Stimulated activated CD4-positive, alpha-beta T cell treated with anti-CD3 and anti-CD28 coated beads, Interleukin-2, amount 100 ng/mL, for 48 hours (primary cell): ENCODE measurements at places on chromosomes 5 and 9.
A peak's percentile ranks its signal among the peaks of the same experiment; 100 is the strongest.

- no peak for DNase-seq
Measured at GRCh38 chr9:34513567-34514214, 9.1 kb downstream of the ENHO start.

- DNase-seq = no peak
Measured at GRCh38 chr5:23405316-23406068, 101.9 kb upstream of the PRDM9 start.

- no peak for DNase-seq
Measured at GRCh38 chr5:758698-759053, 25.9 kb downstream of the ZDHHC11B start.

DNA sequence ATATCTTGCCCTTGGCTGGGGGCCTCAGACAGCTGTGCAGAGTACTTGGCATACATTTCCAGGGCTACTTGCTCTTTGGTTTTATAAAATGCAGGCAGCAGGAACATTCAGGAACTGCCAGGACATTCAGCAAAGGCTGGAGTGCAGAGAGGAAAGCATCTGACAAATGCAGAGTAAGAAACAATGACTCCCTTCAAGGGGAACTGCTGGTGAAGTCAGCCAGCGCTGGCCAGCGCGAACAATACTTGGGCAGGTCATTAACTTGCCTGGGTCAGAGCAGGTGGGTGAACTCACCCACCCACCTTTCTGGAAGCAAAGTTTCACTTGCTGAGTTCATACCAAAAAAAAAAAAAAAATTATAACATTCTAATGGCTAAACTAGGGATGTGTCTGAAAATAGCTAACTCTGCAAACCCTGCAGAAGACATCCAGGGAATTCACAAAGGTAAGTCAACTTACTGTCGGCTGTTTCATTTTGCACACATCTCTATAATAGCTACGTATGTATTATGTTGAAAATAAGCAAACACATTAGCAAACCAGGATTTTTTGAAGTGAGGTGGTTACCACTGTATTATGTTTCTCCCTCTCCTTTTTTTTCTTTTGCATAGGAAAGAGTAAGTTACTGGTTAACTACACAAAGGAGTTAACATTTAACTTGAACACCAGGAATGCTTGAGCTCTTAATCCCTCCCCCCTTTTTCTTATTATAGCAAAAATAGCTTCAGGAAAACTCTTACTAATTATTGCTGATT, 152.2 kb downstream of the GLIS3 start:
- no peak for DNase-seq

DNA sequence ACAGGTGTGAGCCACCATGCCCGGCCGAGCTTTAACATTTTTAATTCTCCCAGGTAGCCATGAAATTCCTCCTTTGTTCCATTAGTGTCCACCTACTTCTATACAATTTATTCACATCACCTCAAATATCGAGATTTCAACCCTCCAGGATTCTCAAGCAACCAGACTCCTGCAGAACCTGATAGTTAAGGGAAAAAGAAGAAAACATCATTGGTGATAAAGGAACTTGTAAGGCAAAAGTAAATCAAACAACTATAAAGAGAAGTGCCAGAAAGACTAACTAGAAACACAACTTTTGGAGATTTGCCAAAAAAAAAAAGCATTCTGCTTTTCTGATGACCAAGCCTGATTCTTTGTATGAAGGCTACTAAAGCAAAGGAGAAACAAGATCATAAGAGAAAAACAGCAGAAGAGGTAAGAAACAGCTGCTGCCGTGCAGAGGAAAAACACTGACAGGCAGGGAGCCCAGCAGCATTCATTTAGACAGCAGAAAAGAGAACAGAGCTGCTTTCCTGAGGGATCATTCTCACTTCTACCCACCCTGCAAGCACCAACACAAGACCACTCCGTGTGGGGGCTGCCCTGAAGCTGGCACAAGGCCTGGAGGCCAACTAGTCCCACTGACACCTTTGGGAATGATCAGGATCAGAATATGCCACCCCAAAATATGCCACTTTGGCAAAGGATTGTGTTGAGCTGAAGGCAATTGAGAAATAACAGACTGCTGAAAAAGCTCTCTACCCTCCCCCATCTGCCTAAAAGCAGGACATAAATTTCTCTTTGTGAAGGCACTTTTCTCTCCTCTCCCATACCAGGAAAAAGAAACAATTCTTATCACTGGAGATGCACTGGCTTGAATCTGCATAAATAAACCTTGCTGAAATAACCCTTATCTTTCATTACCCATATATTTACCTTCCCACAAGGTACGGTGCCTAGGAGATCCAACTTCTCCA, 75.1 kb downstream of the ALDH7A1 start:
- DNase-seq = no peak

GRCh38 chr5:74319076-74319475, 321.5 kb downstream of the ENC1 start:
- DNase-seq = no peak

- no peak for DNase-seq
Measured at GRCh38 chr5:138033386-138033808, 518 bp upstream of the FAM13B start.

DNA sequence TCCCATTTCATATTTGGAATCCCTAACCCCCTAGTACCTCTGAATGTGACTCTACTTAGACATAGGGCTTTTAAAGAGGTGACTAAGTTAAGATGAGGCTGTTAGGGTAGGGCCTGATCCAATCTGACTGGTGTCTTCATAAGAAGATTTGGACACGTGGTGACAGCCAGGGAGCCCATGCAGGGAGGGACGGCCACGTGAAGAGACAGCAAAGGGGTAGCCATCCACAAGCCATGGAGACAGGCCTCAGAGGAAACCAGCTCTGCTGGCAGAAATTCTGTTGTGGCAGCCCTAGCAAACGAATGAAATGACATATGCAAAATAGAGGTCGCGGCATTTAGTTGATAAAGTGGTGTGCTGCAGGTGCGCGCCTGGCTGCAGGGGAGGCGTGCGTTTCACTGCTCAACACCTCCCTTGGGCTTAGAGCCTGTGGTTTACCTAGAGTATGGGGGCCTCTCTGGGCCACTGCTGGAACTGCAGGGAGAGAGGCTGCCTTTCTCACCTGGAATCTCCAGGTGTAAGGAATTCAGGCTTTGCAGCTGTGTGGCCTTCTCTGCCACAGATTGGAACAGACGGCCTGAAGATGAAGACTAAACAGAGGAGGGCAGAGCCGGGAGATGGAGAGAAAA, 7.1 kb upstream of the AFAP1L1 start:
- DNase-seq = peak; percentile 37

DNA sequence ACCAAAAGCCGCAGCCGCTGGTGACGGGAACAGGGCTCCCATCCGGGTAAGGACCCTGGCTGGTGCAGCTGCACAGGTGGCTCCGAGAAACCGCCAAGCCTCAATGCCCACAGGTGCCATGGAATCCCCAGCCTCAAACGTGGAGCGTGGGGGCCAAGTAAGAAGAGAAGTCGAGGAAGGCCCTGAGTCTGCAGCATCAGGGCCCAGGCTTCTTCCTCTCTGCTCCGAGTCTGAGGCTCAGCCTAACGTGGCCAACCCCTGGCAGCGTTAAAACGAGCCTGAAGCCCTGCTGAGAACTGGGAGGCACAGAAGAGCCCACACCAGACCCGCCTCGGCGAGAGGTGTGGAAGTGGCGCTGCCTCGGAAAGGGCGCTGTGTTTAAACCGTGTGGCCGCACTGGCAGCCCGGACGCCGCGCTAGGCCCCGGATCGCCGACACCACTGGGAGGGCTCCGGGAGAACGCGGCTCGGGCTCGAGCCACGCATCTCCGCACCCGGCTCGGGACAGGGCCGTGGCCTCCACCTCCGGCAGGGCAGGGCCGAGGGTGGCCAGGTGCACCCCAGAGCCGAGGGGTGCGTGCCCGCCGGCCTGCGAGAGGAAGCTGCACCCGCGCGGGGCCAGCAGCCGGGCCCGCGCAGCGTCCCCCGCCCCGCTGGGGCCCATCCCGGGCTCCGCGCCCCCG, 730 bp downstream of the ZMYND19 start:
- no peak for DNase-seq

DNA sequence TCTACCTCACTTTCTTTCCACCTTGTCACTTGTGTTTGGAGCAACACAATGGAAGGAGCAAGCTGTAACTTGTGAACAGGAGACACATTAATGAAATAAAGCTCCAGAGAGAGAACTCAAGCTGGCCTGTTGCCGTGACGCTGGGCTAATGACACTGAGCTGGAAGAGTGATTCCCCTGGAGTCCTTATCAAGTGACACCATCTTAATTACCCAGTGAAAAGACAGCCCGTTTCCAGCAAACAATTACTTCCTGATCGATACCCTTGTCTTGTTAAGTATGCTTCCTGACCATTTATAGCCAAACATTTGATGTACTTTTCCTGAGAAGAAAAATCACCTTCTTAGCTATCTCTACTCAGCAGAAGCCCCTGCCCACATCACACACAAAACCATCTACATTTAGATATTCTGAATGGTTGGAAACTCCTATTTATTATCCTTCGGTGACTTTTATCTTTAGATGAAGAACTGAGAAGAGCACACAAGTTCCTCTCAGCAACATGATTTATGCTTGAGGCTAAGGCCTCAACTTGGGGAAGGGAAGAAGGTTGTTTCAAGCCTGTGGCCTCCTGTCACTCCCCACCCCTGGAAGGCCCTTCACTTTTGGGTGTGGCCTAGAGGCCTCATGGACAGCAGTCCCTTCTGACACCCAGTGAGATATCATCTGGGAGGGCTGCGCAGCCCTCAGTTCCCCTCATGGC, 34.1 kb downstream of the CRHBP start:
- DNase-seq = no peak

GRCh38 chr9:68895741-68896478, 118.0 kb downstream of the PRKACG start:
- DNase-seq = no peak

- no peak for DNase-seq
Measured at GRCh38 chr5:105565531-105565930, 2002.9 kb upstream of the NUDT12 start.

DNA sequence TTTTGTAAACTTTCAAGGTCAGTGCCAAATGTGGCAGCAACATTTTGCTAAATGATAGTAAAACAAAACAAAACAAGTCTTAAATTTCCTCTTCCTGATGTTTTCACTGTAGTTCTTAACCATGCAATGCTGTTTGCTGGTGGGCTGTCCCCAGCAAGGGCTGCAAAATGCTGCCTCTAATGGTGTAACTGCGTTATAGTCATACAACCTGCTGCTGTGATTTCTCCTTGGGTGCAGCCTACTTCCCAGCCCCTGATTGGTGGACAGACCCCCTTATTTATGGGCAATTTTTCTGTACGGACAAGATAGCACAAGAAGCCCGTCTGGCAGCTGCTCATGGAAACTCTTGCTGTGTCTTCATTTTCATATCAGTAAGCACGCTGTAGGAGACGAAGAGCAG, 26.6 kb upstream of the PIP5K1B start:
- no peak for DNase-seq

DNA sequence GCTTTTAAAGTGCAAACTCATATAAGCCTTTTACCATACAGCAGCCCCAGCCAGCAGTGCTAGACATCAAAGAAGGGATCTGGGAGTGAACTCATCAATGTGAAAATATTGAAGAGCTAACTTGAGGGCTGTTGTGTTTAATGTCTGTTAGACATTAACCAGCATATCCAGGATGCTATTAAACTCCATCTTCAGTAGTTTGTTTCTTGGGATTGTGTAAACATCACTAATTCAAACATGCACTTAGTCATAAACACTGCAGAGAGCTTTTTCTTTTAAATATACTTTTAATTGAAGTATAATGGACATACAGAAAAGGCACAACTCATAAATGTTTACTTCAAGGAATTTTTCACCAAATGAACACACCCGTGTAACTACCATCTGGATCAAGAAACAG, 81.8 kb downstream of the TMEM252 start:
- DNase-seq = no peak

DNA sequence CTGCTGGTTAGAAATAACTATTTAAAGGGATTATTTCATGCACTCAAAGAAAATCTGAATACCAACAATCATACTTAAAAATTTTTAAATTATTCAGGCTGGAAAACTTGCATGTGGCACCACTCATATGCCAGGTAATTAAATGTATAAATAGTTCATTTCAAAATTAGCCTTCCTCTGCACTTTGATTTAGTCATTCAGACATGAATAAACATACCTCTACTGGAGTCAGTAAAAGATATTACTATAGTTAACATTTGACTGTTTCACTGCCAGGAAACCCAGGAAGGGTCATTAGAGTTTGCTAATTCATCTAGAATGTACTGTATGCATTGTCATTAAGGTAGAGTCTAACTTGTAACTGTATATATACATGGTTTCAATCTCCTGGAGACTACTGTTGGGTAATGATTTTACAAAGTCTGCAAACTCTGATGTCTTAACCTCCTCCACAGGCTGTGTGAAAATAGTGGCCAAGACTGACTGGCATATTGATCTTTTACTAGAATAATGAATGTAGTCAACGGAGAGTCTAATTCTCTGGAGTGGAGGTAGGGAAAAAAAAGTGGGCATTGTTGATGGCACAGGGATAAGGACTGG, 43.7 kb downstream of the TEX10 start:
- no peak for DNase-seq

- no peak for DNase-seq
Measured at GRCh38 chr5:14268738-14269137, 125.6 kb downstream of the TRIO start.

GRCh38 chr5:132777209-132778069, at the start of gene SEPTIN8:
Gene SEPTIN8 (minus strand): TSS chr5:132777239. CDS start chr5:132777137, 102 bp downstream.
- DNase-seq = peak; percentile 24
